ENCODE measurements at places on chromosomes 5 and 9. TPM values are rescaled to one million over a fixed set of nuclear protein-coding genes. Genes with fewer than 3 reads are reported as not detected.

Gene GRIN3A
- 0.42 TPM for total RNA-seq

Gene ERAP2
- total RNA-seq: not detected

Gene CCDC180
- 12.5 TPM for total RNA-seq

Gene FRRS1L
- 4.9 TPM for total RNA-seq

Gene EIF4E1B
- not detected for total RNA-seq

Gene IFNA2
- not detected for total RNA-seq

Gene TLX3
- not detected for total RNA-seq

Gene C6
- total RNA-seq: 0.74 TPM

Gene GABRA1
- not detected for total RNA-seq

Gene ST8SIA4
- total RNA-seq: 5.5 TPM

Gene PRDM9
- not detected for total RNA-seq

Gene KCNMB1
- total RNA-seq: not detected

Gene KIF24
- 9.1 TPM for total RNA-seq

Gene BASP1
- total RNA-seq: 86.3 TPM

Gene SPRY4
- 19.4 TPM for total RNA-seq

Gene GLRA1
- total RNA-seq: not detected

Gene ANKRD18B
- 2.9 TPM for total RNA-seq

Gene DRD1
- total RNA-seq: not detected

Gene BRD3OS
- total RNA-seq: 21.8 TPM

Gene DROSHA
- 100 TPM for total RNA-seq

Gene ACOT12
- not detected for total RNA-seq

Gene IFNA10
- total RNA-seq: not detected

Gene HTR4
- not detected for total RNA-seq

Gene SOX30
- total RNA-seq: not detected

Gene NDUFS4
- 62.7 TPM for total RNA-seq

Gene SURF2
- total RNA-seq: 15.8 TPM

Gene CERCAM
- 19.6 TPM for total RNA-seq

Gene QRFP
- total RNA-seq: not detected

Gene KIF20A
- total RNA-seq: 28.8 TPM

Measured in progenitor cell of endocrine pancreas (in vitro differentiated cells).